Spleen (tissue), 13 donors: ENCODE measurements at places on chromosomes 5 and 9.

- no peak for DNase-seq
Observed at GRCh38 chr5:111013011-111013410, 58.5 kb upstream of the TSLP start.

DNA sequence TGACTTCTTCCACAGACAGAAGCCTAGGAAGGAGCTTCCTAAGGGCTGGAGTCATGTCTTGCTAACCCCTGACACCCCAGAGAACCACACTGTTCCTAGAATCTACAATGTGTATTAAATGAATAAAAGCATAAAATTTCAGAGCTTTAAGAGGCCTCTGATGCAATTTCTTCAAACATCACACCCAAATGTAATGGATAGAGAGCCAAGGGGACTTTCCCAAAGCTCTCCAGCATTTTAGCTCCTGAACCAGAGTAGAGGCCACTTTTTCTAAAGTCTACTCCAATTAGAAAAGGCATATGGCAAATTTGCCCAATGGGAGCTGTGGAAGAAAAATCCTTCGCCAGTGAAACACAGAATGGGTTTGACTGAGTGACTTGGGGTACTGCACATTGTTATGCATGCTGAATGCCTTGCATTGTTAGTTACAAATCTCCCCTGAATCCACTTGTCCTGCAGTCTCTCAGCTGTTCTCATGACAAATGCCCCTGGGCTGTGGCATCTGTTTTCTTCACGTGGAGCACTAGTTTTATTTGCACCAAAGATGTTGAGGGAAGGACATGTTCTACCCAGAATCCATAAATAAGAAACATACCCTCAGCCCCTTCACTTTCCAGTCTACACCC is 334.0 kb downstream of the ASTN2 start:
- no peak for DNase-seq

DNA sequence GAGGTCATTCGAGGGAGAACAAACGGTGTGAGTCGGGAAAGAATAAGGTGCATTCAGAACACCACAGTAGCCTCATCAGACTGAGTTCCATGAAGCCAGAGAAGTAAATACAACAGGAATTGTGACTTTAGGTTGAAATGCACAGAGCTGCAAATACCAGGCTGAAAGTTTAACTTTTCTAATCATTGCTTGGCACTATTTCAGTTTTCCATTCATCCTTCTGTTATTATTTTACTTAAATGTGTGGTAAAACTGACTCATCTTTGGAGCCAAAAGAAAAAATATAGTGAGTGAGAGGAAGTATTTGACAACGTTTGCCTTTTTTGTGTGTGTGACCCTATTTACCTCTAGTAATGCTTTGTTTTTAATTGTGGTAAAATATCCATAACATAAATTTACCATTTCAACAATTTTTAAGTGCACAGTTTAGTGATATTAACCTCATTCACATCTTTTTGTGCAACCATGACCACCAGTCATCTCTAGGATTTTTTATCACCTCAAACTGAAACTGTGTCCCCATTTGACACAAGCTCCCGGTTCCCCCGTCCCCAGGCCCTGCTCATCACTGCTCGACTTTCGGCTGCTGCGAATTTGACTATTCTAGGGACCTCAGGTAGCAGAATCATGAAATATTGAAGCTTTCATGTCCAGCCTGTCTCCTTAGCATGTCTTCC is 166.8 kb downstream of the HSD17B3 start:
- no peak for DNase-seq

- no peak for DNase-seq
Observed at GRCh38 chr9:20331095-20331685, 291.1 kb downstream of the MLLT3 start.

- no peak for DNase-seq
Observed at GRCh38 chr5:14351086-14351661, 208.0 kb downstream of the TRIO start.

DNA sequence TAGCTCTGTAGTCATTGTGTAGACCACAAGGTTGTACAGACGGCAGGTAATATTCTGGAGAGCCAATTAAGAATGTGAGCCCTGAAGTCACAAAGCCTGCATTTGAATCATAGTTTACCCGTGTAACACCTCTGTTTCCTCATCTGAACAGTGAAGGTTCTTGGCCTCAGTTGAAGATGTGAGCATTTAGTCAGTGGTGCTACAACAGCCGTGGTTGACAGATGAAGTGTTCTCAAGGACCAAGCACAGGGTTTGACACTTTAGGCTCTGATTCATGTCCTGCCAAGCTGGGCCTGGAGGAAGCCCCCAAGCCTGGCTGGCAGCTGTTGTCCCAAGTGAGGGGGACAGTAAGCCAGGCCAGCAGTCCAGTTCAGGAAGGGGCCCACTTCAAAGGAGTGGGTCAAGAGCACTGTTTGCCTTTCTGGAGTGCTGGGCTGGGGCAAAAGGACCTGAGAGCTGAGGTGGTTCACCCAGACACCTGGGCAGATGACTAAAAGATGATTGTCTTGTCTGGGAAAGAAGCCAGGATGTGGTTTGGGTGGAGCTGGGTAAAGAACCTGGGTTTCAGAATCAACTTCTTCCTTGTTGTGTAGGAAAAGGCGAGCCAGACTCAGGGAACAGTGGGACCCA is 20.7 kb downstream of the FAXDC2 start:
- DNase-seq = no peak

- DNase-seq = no peak
Observed at GRCh38 chr9:129875687-129876395, 40.6 kb downstream of the USP20 start.

DNA sequence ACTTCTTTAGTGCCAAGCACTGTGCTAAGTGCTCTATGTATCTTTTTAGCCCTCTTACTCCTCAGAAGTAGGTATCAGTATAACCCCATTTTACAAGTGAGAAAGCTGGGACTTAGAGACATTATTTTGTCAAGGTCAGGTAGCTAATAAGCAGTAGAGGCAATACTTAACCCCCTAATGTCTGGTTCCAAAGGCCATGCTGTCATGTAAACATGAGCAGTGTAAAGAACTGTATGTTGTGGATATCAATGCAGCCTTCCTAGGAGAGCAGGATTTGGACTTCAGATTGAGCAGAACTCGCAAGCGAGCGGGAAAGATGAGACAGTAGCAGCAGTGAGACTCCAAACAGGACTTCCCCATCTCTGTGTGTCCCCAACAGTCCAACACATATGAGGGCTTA is 3.6 kb upstream of the SHROOM1 start:
- no peak for DNase-seq

DNA sequence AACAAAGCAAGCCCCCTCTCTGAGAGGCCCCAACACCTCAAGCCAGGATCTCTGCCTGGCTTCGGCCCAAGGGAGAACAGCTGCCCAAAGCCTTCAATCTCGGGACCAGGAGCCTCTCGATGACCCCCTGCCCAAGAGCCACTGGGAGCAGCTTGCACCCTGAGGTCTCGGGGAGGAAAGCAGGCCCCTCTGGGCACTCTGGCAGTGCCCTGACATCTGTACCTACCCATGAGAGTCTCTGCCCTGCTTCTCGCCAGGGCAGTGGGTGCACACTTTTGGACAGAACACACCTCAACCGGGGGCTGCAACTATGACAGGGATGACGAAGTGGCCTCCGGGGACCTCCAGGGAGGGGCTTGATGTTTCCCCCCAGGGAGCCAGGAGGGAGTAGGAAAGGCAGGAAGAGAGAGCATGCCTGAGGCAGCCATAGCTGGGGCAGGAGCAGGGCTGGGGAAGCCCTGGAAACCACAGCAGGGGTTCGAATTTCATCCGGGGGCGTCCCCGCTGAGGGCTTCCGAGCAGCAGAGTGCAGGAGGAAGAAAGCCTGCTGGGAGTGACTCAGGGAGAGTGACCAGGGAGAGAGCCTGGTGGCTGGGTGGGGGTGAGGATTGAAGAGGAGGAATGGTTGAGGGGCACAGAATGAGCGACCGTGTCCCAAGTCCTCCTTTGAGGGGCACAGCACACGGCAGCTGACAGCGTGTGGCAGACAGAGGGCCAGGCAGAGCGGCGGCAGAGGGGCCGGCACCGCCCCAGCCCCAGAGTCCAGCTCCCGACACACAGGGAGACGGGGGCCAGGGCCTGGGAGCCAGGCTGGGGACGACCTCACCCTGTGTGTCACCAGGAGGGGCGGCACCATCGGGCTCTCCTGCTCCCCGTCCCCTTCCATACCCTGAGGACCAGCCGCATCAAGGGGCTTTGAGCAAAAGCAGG is 1.8 kb downstream of the LPCAT1 start:
- DNase-seq = peak; percentile 83

GRCh38 chr9:69559126-69559525 is 113.0 kb downstream of the APBA1 start:
- DNase-seq = no peak

- no peak for DNase-seq
Observed at GRCh38 chr5:156755421-156756087, 94.5 kb upstream of the PPP1R2B start.

- no peak for DNase-seq
Observed at GRCh38 chr5:146103594-146103993, 1.8 kb downstream of the PLAC8L1 start.

DNA sequence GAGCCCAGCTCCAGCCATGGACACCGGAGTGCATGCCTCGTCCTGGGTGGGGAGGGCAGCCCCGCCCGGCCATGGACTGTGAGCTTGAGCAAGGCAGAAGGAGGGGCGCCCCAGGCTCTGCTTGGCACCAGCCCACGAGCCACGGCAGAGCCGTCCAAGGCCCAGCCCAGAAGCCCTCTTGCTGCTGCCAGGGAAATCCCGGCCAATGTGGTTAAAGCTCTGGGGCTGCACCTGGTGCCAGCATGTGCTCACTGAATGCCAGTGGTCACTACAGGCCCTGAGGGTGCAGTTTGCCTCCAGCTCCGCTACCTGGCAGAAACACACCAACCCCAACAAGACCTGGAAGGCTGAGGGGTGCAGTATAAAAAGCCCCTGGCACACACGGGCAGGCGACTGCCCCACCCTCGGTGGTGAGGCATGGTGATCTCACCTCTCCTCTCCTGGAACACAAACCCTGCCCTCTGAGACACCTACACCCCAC is 11.8 kb downstream of the BRD3 start:
- DNase-seq = peak; percentile 78

- DNase-seq = no peak
Observed at GRCh38 chr9:119722384-119722783, 353.1 kb upstream of the BRINP1 start.

DNA sequence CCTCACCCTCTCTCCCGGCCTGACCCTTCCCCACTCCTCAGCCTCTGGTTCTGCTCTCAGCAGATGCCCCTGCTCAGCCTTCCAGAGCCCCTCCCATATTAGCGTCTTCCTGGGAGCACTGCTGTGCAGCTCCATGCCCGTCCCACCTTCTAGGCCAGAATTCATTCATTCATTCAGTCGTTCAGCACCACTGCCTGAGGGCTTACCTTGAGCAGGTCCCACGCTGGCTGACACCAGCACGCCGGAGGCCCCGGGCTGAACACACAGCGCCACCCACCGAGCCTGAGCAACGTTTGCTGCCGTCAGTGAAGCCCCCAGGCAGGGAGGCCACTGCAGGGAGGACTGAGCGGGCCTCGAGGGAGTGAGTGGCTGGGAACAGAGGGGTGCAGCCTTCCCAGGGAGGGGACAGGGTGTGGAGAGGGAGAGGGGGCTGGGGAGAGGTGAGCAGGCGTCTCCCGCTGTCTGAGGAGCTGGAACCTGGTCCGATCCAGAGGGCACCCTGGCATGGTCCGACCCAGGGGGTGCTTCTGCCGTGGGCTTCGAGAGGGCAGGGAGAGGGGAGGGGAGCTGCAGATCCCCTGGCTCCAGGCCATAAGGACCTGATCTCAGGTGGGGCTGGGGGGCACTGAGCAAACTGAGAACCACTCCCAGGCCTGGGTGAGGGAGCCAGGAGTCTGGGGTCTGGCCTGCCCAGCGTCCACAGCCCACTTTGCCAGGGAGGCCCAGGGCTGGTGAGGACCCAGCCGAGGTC is 98.8 kb upstream of the RAPGEF1 start:
- DNase-seq = no peak

- DNase-seq = no peak
Observed at GRCh38 chr5:167530548-167530947, 760.9 kb upstream of the WWC1 start.

DNA sequence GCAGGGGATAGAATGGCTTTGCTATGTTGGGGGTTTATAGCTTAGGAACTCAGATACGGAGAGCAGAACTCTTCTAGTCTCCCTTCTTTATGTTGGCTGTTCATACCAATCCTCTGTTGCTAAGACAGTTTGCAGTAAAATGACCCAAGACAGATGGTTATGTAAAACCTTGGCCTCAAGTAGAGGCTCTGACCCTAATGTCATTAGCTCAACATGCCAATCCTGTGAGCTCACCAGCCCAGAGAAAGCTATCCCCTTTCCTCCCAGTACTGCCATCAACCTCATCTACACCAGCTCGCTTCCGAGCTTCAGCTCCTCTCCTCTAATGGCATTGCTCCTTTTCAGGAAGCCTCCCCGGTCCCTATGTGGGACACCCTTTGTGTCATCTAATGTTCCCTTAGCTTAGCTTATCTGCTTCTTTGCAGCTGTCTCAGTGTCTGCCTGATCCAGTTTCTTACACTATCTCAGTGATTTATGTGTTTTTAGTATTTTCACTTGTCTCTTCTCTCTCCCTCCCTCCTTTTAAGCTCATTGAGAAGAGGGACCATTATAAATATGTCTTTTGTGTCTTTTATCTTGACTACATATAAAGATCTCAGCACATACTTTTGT is 281.3 kb upstream of the CLINT1 start:
- DNase-seq = no peak

DNA sequence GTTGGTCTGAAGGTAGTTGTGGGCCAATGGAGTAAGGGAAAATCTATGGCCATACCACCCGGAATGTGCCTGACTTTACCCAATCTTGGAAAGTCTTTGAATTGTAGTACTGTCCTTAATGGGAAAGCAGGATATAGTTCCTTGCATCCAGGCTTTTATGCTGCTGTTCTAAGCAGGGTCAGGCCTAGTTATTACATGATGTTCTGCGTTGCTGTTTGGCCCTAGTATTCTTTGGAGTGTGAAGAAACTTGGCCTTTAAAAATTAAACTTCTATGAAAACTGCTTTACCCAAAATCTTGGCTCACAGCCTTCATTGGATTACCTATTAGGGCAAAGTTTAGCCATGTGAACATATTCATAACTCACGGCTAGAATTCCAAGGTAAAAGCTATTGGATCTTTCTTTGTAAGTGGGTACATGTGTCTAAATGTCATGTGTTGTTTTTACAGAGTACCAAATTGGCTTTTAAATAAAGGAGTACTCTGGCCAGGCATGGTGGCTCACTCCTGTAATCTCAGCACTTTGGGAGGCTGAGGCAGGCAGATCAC is 211.1 kb downstream of the DTWD2 start:
- no peak for DNase-seq

- no peak for DNase-seq
Observed at GRCh38 chr5:58466939-58467338, 7.1 kb upstream of the PLK2 start.

DNA sequence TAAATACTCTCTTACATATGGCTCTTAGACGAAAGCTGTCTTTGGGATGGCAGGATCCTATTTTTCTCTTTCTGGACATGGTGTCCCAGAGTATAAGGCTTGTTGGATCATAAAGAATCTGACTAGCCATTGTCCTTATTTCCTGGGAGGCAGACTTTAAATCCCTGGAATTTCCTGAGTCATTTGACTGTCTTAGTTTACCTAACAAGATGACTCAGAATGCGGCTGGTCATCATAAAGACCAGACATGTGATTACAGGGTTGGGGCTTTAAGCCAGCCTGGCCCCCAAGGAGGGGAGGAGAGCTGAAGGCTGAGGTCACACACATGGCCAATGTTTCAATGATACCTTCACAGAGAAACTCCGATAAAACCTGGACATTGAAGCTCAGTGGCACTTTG is 37.2 kb downstream of the FAM240B start:
- no peak for DNase-seq
